ENCODE measurements at places on chromosomes 5 and 9. TPM values are rescaled to one million over a fixed set of nuclear protein-coding genes. Genes with fewer than 3 reads are reported as not detected.

The RANBP3L gene
- not detected for total RNA-seq

The PDE6A gene
- 0.24 TPM for total RNA-seq

The C9orf153 gene
- 0.21 TPM for total RNA-seq

The ISL1 gene
- total RNA-seq = 0.05 TPM

The SLC34A1 gene
- not detected for total RNA-seq

The PCDHB9 gene
- not detected for total RNA-seq

The NMUR2 gene
- total RNA-seq = 0.10 TPM

The PTCD2 gene
- 10.7 TPM for total RNA-seq

The DAB2 gene
- total RNA-seq = 6.9 TPM

The AFAP1L1 gene
- total RNA-seq = 12.0 TPM

The SOHLH1 gene
- total RNA-seq = 0.12 TPM

The PCSK1 gene
- total RNA-seq = 0.16 TPM

The TNIP1 gene
- total RNA-seq = 145 TPM

The SPOUT1 gene
- 46.4 TPM for total RNA-seq

The PCDHGB5 gene
- total RNA-seq = 2.4 TPM

Measured in A549 treated with Hydrocortisone at 1 μM for 4 hours (cell line).